ENCODE measurements at places on chromosomes 12 and 14.

DNA sequence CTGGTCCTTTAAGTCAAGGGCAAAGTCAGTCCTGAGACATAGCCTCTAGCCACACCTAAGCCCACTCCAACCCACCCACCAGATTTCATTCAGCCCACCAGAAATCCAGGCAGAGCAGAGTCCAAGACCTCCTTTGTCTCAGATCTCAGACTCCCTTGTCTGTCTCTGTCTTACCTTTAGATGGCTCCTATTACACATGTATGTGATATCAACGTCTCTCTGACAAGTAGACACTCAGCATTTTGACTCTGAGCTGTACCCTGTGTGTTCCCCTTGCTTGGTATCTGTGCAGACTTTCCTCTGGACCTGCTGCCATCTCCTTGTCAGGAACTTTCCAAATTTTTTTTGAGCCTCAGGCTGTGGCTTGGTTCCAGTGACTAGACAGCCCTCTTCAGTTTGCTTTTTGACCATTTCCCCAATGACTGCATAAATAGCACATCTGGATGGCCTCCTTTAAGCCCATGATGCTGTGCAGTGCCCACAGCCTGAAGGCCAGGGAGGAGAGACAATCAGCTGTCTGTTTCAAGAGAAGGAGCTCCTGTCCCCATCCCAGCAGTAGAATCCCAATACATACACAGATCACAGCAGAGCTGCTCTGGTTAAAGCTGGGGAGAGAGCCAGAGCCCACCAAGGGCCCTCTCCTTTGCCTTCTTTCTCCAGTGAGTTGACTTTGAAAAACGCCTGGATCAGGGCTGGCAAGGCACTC, 7.0 kb downstream of the POU6F1 start:
- no peak for DNase-seq

- no peak for DNase-seq
Observed at GRCh38 chr12:9626291-9626690, 18.6 kb upstream of the KLRB1 start.

DNA sequence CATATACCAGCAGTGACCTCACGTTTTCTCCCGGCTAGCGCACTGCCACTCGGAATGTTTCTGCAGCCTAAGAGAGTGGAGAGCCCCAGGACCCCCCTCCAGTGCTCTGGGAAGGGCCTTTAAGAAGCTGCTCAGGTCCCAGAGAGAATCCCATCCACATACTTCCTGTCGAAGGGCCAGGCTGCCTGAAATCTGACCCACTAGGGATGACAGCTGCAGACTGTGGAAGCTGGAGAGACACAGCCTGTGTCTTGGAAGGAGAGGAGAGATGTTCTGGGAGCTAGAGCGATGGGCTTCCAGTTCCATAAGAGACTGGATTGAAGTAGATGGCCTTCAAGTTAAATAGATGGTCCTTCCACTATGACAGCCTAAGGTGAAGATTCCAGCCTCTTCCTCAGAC, 54.4 kb downstream of the IQSEC3 start:
- no peak for DNase-seq

DNA sequence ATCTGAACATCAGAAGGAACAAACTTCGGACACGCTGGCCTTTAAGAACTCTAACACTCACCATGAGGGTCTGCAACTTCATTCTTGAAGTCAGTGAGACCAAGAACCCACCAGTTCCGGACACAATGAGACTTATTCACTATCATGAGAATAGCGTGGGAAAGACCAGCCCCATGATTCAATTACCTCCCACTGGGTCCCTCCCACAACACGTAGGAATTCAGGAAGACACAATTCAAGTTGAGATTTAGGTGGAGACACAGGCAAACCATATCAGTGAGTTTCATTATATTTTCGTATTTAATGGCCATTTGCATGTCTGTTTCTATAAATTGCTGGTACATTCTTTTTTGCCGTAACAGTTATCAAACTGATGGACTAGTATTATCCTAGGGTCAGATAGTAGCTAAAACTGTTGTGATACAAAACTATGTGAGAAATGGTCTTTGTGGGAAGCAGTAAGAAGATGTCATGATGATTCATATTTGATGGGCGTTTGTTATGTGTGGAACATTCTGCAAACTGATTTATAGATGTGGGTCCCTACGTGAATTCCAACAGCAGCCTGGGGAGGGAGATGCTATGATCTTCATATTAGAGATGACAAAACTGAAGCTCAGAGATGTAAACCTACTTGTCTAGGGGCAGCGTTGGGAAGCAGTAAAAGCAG, 282.4 kb upstream of the TMEM132C start:
- DNase-seq: no peak

GRCh38 chr12:108162207-108162606, 33.1 kb downstream of the WSCD2 start:
- DNase-seq: no peak

DNA sequence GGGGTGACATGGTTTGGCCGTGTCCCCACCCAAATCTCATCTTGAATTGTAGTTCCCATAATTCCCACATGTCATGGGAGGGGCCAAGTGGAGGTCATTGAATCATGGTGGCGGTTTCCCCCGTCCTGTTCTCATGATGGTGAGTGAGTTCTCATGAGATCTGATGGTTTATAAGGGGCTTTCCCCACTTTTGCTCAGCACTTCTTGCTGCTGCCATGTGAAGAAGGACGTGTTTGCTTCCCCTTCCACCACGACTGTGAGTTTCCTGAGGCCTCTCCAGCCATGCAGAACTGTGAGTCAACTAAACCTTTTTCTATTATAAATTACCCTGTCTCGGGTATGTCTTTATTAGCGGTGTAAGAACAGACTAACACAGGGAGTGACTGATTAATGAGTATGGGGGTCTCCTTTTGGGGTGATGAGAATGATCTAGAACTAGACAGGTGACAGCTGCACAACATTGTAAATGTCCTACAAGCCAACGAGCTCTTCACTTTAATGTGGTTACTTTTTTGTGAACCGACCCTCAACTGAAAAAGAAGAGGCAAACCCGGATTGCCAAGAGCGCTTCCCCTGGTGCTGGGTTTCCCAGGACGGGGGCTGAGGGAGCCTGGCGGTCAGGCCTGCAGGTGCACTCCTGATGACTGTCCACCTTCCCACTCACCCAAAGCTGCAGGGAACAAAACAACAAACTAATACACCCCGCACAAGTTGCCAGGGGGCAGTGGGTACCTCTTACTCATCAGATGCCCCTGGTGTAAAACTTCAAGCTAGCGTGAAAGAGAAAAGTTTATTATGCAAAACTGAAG, 90.1 kb downstream of the NCOR2 start:
- DNase-seq: no peak

- no peak for DNase-seq
Observed at GRCh38 chr14:80839743-80840142, 101.8 kb downstream of the CEP128 start.

GRCh38 chr14:20427231-20428009, 8.5 kb downstream of the KLHL33 start:
- no peak for DNase-seq

DNA sequence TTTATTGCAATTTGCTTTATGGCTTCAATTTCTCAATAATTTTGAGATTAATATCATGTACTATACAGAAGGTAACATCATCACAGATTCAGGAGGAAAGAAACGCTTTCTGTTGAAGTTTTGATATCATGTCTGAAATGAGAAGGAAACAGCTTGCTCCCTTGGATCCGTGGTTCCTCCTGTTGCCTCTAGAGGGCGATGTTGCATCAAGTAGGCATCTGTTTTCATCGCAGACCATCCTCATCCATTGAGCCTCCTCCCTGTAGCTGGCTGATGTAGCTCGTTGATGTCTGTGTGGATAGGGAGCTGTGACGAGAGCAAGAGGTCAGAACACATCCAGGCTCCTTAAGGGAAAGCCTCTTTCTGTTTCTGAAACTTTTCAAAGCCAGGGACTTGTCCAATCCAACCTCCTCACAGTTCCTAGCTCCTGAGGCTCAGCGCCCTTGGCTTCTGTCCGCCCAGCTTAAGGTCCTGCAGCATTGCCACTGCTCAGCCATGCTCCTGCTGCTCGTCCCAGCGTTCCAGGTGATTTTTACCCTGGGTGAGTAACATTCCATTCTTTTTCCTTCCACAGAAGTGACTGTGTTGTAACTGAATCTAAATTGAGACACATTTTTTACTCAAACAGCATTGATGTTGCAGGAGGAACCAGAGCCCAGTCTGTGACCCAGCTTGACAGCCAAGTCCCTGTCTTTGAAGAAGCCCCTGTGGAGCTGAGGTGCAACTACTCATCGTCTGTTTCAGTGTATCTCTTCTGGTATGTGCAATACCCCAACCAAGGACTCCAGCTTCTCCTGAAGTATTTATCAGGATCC, 304.8 kb upstream of the OR4E1 start:
- DNase-seq: peak; percentile 78

- DNase-seq: no peak
Observed at GRCh38 chr14:78985668-78986381, 815.7 kb downstream of the NRXN3 start.

- no peak for DNase-seq
Observed at GRCh38 chr12:56385873-56386272, 23.2 kb upstream of the APOF start.

DNA sequence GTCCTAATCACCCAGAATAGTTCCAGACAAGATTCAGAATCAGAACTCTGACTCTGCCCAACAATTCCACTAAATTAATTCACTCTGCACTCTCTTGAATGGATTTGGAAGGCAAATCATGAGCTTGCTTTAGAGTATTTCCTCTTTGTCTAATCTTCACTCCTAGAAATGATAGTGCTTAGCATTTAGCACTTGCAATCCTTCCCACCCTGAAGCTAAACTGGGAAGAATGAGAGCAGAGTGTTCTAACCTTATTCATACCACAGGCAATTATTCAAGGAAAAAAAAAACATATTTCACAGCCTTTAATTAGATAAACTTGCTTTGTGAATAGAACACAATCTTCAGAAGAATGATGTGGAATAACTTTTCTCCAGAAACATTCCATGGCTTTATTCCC, 264.6 kb downstream of the PAWR start:
- DNase-seq: no peak

GRCh38 chr12:77980782-77981181, 150.1 kb downstream of the NAV3 start:
- DNase-seq: no peak

DNA sequence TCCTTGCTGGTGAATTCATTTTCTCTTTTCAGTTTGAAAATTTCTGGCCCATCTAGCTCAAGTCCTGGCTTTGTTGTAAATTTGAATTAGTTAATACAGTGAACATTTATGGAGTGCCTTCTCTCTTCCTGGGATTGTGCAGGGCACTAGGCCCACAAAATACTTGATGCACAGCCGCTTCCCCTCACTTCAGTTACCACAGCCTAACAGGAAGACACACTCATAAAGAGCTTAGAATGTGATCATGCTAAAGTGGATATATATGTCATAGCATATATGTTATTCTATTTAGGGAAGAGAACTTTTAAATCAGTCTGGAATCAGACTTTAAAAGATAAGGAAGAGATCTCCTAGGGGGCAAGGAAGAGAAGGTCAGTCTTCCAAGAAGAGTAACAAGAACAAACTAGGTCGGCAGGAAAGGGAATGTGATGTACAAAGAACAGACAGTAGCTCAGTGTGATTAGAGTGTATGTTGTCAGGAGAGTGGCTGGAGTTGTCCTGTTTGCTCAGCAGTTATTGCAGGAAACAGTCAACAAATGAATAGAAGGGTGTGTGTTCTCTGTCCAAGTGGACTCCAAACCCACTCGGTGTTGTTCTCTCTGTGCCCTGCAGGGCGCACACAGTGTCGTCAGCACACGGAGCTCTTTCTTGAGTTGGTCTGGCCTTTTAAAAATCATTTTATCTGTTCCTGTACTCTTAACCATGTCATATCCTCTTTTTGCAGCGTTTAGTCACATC, 74.4 kb downstream of the DAAM1 start:
- DNase-seq: no peak

DNA sequence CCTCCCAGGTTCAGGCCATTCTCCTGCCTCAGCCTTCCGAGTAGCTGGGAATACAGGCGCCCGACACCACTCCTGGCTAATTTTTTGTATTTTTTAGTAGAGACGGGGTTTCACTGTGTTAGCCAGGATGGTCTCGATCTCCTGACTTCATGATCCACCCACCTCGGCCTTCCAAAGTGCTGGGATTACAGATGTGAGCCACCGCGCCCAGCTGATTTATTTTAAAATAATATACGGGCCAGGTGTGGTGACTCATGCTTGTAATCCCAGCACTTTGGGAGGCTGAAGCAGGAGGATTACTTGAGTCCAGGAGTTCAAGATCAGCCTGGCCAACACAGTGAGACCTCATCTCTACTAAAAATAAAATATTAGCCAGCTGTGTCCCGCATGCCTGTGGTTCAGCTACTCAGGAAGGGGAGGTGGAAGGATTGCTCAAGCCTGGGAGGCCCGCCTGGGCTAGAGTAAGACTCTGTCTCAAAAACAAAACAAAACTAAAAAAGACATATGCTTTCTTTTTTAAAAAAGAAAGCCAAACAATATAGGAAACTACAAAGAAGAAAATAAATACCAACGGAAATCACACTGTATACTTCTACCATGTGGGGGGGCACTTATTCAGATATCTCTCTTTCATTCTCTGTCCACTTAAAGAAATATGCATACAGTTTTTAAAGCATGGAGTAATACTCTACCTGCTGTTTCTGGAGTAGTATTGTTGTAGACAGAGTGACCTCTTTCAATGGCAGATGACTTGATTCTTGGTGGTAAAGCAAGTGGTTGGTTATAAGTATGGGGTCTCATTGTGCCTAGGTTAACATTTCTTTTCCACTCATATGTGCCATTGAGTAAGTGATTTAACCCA, 930 bp upstream of the MIA2 start:
- DNase-seq: no peak

DNA sequence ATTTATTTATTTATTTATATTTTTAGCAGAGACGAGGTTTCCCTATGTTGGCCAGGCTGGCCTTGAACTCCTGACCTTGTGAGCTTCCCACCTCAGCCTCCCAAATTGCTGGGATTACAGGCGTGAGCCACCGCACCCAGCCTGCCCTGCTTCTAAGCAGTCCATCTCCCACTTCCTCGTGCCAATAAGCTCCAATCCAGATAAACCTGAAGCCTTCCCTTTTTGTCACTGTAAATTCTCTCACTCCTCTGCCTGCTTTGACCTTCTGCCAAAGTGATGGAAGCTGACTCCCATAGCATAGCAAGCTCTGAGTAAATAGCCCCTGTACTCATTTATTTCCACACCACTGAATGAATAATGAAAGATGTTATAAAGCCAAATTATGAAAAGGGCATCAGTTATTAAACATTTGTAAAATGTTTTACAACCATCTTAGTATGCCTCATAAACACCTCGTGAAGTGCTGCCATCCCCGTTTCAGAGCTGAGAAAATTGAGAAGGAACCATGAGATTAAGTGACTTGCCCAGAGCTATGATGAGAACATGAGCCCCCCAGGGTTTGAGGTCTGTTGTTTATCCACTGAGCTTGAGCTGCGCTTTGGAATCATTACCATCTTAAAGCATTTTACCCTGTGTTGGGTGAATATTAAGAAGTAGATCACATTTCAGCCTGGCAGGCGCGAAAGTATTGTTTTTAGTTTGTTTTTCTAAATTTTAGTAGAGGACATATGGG, 30.4 kb downstream of the MANSC1 start:
- DNase-seq: no peak

Measured in activated T-cell treated with anti-CD3 and anti-CD28 coated beads, Interleukin-2, amount 50 U/mL, for 48 hours (primary cell).